Stimulated activated naive CD4-positive, alpha-beta T cell treated with Interleukin-2 at 50 U/mL for 16 hours (primary cell): ENCODE measurements at places on chromosomes 6 and 20.

DNA sequence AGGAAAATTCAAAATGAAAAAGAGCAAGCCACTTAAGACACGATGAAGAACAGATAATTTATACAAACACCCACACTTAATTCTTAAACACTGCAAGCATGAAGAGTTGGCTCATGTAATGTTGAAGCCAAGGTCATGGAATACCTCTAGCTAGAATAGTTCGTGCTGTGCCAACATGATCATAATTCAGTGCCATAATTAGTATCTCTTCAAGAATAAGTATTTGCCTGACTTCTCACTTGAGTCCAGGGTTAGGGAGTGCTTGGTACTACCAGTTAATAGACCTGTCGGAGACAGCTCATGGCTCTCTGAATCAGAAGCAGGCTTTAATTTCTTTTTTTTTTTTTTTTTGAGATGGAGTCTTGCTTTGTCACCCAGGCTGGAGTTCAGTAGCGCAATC lies 206.3 kb downstream of the UNC5CL start:
- no peak for DNase-seq

DNA sequence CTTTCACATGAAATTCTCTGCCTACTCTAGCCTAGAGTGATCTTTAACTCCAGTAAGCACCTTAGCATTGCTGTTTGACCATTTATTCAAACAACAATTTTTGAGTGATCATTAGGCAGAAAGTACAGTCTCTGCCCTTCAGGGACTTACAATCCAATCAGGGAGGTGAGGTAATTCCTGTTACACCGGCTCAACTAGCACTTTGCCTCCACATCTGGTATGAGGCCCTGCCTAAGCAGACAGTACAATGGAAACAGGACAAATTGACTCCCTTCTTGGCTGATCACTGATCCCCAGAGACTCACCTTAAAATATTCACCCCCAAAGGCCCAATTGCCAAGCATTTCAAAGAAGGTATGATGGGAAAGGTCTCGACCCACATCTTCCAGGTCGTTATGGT lies 1.4 kb downstream of the AARS2 start:
- no peak for DNase-seq

DNA sequence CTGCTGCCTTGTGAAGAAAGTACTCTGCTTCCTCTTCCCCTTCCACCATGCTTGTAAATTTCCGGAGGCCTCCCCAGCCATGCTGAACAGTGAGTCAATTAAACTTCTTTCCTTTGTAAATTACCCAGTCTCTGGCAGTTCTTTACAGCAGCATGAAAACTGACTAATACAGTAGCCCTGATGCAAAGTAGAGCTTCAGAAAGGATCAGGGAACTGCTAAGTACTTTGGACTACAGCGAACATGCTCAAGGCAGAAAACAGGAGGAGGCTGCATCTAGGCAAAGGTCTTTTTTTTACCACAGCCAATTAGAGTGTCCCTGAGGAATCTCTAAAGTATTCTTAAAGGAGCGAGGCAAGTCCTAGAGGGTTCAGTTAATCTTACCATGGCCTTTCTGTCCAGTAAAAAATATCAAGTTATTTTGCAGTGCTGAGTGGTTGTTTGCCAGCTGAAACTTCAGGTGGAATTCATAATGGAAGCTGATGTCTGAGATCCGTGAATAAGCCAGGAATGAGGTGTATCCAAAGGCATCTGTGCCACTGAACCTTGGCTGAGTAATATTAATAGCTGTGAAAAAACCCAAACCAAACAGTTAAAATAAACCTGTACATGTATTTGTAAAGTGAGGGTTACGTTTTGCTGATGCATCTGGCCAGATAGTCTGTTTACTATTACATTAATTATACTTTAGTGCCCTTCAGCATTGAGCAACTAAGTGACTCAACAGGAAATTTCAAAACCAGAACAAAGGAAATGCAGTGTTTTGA lies 170.4 kb downstream of the PHF3 start:
- no peak for DNase-seq

- DNase-seq: no peak
Measured at GRCh38 chr20:4038676-4039370, 23.5 kb upstream of the RNF24 start.

- no peak for DNase-seq
Measured at GRCh38 chr6:74145931-74146330, 449.9 kb downstream of the CD109 start.

DNA sequence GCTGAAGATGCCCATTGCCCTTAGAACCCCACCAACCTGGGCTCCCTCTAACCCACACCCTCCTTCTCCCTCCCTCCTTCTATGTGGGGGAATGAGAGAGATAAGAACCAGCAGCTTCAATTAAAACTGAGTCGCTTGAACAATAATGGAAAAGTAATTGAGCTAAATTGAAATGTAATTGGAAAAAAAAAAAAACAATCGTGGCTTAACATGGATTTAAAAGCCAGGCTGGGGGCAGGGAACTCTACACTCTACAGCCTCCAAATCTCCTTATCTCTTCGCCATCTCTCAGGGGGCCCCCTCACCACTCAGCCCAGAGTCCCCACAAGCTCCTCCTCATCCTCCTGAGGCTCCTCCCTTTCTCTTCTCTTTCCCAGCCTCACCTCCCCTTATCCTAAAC lies 83.2 kb downstream of the MDGA1 start:
- DNase-seq: no peak

GRCh38 chr6:33294086-33294823 lies 4.5 kb downstream of the RGL2 start:
- DNase-seq: no peak

GRCh38 chr6:71335544-71335943 lies 46.9 kb downstream of the OGFRL1 start:
- no peak for DNase-seq

DNA sequence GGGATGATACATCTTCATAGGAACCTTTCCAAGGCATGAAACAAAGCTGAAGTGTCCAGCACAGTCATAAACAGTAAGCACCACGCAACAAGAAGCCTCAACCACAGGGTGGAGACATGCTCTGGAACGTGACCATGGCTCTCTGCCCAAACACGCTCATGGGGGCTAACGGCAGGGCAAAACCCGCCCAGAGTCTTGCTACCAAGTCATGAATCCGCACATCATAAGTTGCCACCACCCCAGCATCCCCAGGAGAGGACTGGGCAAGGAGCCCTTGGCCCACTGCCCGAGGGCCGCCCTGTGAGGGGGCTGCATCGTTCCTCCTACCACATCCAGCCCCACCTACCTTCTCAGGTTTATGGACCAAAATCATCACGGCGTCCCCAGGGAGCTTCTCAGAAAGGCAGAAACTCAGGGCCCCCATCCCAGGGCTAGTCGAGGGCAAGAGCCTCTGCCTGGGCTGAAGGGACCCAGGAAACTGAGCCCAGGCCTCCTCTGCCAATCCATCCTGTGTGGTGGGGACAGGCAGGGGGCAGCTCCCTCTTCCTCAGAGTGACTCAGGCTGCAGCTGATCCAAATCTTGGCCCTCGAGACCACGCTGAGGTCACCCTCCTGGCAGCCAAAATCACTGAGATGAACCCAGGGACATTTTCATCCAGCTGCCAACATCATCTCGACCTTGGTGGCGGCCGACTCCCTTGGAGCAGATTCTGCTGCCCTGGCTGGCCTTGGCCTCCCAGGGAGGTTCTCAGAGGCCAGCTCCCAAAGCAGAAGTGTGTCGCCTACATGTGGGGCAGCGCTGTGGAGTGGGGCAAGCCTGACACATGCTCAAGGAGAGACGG lies 42.6 kb downstream of the BMP7 start:
- no peak for DNase-seq

- no peak for DNase-seq
Measured at GRCh38 chr6:1053586-1053985, 258.3 kb upstream of the FOXQ1 start.

DNA sequence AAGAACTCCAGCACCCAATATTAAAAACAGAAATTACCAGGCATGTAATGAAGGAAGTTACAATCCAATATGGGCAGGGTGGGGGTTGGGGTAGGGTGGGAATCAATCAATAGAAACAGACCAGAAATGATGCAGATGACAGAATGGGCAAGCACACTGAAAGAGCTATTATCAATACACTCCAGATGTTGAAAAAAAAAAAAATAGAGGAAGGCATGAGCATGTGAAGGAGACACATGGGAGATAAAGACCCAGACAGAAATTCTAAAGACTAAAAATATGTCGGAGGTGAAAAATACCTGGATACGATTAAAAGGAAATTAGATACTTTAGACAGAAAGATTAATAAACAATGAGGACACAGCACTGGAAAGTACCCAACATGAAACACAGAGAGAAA lies 19.1 kb upstream of the ZC3H12D start:
- DNase-seq: no peak

DNA sequence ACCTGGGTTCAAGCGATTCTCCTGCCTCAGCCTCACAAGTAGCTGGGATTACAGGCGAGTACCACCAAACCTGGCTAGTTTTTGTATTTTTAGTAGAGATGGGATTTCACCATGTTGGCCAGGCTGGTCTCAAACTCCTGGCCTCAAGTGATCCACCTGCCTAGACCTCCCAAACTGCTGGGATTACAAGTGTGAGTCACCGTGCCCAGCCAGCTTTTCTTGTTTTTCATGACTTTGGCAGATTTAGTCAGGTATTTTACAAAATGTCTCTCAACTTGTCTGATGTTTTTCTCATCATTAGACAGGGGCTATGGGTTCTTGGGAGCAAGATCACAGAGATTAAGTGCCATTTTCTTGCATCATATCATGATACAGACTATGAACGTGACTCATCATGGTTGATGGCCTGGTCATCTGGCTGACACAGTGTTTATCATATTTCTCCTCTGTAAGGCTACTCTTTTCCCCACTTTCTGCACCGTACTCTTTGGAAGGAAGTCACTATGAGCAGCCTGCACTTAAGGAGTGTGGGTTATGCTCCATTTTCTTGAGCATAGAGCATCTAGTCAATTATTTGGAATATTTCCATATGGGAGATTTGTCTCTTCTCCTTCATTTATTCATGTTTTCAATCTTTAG lies 67.8 kb downstream of the RNF182 start:
- no peak for DNase-seq

GRCh38 chr6:101011186-101011585 lies 130.1 kb upstream of the ASCC3 start:
- DNase-seq: no peak

DNA sequence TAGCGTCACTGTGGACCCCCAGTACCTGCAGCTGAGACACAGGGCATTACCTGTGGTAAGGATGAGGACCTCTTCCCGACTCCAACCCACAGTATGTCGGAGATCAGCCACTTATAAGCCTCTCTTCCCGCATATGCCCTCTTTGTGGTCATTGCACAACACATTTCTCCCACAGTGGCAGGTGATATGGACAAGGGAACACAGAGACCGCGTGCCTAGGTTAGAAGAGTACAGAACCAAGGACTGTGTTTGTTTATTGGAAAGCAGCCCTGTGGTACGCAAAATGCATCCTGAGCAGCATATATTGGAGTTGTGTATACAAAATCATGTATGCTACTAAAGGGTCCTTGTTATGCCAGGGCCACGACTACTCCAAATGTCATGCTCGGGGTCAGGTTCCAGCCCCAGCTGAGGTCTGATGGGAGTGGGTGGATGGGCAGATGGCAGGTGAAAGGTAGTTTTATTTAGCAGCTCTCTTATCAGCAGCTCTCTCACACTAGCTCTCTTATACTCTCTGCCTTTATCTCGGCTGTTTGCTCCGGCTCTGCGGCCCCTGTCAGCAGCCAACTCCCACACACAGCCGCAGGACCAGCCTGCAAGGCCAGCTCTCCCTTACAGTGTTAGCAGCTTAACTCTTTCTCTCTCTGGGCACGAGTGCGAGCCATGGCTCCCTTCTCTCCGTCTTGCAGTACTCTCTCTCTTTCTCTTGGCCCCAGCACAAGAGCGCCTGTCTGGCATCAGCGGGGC lies 569.0 kb downstream of the KIF16B start:
- no peak for DNase-seq

DNA sequence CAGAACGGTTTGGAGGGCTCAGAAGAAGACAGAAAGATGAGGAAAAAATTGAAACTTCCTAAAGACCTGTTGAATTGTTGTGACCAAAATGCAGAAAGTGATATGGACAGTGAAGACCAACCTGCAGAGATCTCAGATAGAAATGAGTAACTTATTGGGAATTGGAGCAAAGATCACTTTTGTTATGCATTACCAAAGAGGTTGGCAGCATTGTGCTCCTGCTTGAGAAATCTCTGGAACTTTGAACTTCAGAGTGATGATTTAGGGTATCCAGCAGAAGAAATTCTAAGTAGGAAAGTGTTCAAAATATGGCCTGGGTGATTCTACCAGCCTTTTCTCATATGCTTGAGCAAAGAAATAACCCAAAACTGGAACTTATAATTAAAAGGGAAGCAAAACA lies 136.0 kb downstream of the GJA1 start:
- DNase-seq: no peak

GRCh38 chr6:96899019-96899418 lies 1.3 kb upstream of the NDUFAF4 start:
- DNase-seq: no peak

- peak; percentile 83 for DNase-seq
Measured at GRCh38 chr6:143806282-143807102, 36.6 kb upstream of the LTV1 start.

- DNase-seq: no peak
Measured at GRCh38 chr6:44594481-44594880, 207.0 kb downstream of the CDC5L start.

DNA sequence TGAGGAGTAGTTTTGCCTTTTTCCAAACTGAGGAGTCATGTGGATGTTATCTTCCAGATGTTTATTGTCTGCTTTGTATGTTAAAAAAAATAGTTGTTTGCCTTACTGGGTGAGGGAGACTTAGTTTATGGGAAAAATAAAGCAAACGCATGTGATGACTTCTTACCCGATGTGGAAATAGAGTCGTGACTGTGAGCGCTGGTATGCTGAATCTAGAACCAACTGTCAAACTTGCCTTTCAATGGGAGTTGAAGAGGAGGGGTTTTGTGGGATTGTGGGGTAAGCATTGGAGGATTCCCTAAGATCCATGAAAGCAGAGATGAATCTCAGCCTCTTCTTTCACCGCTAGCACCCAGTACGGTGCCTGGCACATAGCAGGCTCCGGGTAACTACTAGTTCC lies 5.3 kb downstream of the DCBLD1 start:
- DNase-seq: no peak

GRCh38 chr6:21053612-21054011 lies 519.4 kb downstream of the CDKAL1 start:
- no peak for DNase-seq

DNA sequence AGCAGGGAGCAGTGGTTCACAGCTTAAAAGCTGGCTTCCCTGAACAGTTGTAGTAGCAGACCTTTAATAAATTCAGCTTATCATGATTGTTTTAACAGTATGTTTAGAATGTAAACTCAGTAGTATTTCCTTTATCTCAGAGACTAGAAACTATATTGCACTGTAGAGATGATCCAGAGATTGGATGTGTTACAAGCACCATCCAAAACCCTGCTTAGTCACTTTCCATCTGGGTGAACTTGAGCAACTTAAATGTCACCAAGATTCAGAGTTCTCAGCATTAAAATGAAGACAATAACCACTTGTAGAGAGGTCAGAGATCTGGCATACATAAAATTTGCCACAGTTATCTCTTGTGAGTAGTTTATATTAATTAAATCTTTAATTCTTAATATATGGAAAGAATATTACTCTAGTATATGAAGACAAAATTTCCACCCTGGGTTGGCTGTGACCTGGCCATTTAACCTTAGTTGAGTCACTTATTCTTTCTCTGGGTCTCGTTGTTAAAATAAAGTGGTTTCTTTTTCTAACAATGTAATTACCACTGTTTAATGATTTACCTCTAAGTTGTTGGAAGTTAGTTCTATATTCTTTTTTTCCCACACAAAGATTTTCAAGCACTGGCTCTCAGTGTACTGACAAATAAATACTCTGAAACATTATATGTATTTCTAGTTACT lies 239.2 kb upstream of the FKBP1C start:
- DNase-seq: no peak
